ENCODE measurements at places on chromosomes 3 and 15.

- no peak for DNase-seq
Observed at GRCh38 chr3:128491691-128491940, 1.4 kb downstream of the GATA2 start.

DNA sequence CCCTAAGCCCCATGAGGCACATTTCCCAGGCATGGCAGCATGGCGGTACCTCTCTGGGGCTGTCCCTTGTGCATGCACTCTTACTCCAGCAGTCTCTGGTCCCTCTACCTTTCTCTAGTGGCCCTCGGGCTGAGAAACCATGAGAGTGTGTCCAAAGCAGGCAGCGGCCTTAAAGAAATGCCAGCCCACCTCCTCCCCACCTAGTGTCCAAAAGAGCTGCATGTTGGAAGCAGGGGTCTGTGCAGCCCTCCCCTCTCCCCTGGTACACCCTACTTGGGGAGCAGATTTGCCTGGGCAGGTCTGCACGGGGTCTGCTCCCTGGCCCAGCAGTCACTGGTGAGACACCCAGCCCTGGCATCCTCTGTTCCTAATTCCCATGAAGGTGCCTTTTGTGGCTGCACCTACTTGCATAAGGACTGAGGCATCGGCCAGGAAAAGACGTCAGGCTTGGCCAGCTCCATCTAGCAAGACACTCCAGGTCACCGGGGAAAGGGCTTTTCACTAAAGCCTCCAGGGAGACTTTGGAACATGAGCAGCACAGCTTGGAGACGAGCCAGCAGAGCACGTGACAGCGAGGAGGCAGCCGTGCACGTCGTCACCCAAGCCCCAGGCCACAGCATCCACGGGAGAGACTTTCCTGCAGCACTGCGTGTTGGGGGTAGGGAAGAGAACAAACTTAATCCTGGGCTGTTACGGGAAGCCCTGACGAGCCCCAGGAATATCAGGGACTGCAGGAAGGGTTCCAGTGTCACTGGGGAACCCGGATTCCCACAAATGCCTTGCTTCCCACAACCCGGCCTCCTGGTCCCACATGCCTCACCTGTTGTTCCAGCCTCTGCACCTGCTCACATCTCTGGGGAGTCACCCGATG lies 38.8 kb downstream of the TM2D3 start:
- no peak for DNase-seq

DNA sequence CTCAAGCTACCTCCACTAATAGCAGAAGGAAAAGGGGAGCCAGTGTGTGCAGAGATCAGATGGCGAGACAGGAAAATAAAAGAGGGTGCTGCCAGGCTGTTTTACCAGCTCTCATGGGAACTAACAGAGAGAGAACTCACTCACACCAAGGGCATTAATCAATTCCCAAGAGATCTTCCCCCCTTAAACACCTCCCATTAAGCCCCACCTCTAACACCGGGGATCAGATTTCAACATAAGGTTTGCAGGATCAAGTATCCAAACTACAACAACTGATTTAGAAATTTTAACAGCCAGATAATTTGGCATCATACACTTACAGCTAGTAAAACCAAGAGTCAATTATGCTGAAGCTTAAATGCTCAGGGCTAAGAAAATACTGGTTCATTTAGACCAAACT lies 18.9 kb downstream of the CD200 start:
- DNase-seq = no peak

DNA sequence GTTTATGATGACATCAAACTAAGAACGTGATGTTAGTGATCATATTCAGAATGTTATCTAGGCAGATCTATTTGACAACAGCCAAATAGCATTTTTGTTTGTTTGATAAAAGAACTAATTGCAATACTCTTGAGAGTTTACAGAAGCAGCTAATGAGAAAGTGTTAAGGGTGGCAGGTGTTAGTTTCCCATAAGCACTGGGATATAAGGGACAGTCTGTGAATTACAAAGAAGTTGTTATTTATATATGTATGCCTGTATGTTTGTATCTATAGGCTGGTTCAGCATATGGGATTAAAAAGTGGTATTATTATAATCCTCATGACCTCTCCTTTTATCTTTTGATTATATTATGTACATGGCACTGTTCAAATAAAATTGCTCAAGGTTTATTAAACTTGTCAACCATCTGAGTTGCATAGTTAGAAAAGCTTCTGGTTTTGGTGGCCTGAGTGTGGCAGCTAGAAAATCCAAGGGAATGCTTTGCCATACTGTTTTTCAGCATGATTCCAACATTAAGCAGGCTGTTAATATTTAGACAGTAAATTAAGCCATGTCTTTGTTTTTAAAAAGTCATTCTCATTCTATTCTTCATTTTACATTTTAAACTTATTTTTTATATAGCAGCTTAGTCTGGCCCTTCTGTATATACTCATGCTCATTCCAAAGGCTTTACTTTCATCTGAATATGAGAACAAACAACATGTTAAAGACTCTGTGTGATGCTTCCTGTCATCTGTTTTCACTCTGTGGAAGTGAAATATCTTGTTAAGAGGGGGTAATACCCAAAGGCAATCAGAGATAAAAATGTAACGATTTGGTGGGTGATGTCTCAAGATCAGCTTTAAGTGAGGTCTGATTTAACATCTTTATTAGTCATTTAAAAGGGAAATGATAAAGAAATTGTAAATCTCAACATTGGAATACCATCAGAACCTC lies 13.1 kb downstream of the ROBO2 start:
- DNase-seq = no peak

GRCh38 chr3:20376665-20377217 lies 190.7 kb upstream of the SGO1 start:
- no peak for DNase-seq

DNA sequence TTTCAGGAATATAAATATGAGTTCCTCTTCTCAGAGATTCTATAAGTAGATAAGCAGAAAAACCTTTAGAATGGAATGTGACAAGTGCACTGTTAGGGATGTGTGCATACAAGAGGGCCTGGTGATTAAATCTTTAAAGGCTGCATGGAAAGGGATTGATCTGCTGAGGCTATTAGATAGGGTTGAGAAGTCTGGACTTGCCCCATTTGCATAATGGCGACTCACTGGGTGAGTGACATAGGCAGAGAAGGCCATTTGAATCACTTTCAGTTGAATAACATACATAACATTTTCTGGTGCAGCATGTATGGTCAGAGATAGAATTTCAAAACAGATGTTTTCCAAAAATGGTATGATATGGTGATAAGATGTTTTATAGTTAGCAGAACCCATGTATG lies 156.9 kb downstream of the ZNF621 start:
- DNase-seq = no peak

- no peak for DNase-seq
Observed at GRCh38 chr3:188604651-188605050, 450.7 kb downstream of the LPP start.

- no peak for DNase-seq
Observed at GRCh38 chr15:99052205-99052604, 44.6 kb upstream of the PGPEP1L start.

DNA sequence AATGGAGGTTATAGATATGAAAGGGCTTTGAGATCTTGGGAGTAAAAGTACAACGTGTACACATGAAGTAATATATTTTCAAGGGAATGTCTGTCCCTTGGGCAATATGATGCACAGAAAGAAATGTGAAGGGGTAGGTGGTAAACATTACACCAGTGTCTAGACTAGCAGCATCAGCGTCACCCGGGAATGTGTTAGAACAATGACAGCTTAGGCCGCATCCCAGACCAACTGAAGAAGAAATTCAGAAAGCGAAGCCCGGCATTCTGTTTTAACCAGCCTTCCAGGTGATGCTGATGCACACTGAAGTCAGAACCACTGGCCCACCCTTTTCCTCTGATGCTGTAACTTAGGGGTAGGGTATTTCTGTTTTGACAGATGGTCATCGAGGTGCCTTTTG lies 6.3 kb downstream of the INAFM2 start:
- no peak for DNase-seq

DNA sequence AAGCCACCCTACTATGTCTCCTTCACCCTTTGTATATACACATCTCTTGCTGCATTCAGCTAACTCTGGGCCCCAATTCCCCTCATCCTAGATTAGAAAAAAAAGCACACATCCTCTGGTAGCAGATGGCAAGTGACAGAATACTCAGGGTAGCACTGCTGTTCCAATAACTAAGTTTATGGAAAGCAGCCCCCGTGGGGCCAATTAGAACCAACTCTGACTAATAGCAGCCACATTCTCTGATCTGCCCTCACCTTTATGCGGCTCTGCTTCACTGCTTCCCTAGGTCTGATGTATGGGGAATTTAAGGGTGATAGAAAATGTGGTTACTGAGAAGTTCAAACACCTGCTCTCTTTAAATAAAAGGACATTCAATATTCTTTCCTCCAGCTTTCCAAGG lies 74.9 kb upstream of the SETMAR start:
- DNase-seq = no peak

Measured in natural killer cell treated with Interleukin-12 subunit alpha and Interleukin-12 subunit beta and Interleukin-15 and Interleukin-18, amount 100 ng/mL, for 72 hours (primary cell).